ENCODE measurements at places on chromosomes 2 and 18.

DNA sequence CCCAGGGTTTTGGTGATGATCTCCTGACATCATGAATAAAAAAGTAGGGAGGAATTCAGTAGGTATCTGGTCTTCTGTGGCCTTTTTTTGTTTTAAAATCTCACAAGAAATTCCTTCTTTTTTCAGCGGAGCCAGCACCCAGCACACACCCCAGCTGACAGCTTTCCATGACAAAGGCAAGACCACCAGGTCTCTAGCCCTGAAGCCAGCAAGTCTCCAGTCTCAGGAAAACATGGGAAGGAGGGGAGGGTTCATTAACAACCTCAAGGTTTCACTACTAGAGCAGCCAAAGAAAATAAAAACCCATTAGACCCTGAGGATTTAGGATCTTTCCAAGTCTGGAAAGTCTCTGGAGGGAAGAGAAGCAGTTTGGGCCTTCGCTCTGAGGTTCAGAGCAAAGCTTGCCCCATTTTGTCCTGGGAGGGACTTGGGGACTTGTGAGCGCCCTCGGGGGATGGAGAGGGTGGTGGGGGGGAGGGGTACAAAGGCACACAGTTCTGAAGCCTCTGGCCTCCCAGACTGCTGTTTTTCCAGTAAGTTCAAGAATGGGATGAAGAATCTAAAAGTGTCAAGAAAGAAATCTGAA is 9.0 kb downstream of the FOXI3 start:
- DNase-seq: no peak

DNA sequence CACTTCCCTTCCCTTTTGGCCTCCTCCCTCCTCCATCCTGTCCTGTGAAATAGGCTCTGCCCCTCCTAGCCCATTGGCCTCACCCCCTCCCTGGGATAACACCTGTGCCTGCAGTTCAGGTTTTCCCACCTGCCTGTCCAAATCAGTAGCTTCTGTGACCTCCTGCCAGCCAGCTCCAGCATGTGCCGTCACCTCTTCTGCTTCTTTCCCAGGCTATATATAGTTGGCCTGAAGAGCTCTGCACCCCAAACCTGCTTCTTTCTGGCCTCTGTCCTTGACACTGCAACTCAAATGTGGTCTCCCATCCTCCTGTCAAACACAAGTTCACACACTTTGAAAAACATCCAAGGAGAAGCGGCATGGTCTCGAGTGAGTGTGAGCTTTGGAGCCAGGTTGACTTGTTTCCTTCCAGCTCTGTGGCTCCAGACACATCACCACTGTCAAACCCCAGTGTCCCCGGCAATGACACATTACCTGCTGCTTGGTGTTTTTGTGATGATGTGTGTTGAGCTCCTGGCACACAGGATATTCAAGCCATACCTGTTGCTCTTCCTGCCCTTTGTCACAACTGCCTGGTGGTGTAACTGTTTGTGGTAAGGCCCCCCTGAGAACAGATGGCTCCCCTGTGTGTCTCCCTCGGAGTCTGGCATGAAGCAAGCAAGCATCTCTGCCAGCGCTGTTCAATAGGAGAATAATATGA is 143.6 kb upstream of the DAPL1 start:
- DNase-seq: no peak

- no peak for DNase-seq
Observed at GRCh38 chr18:57040175-57040574, 106.7 kb upstream of the BOD1L2 start.

GRCh38 chr2:170932166-170932565 is 3.1 kb downstream of the GORASP2 start:
- no peak for DNase-seq

Data from T-cell (primary cell).